ENCODE measurements at places on chromosomes 12 and 14.

DNA sequence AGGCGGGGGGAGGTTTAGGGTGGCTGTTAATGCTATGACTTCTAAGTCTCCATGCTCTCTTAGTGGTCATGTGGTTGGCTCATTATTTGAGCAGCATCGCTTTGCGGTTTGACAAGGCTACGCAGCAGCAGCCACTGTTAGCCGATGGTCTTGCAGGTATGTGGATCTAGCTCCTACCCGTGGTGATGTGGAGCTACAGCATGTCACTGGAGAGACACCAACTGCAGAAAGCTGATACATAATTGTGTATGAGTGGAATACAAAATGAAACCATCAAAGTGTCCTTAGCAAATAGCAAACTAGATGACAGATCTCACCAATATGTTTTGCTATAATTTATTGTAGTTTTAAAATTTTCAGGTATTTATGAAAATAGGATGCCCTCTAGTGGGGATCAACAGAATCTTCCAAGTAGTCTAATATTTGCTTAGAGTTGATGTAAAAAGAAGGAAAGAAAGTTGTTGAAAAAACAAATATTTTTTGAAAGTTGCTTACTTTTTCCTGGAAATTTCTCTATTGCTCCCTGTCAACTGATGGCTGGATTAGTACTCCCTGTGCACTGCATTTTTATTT is 94.9 kb downstream of the NAV3 start:
- DNase-seq: peak; percentile 90

- no peak for DNase-seq
Measured at GRCh38 chr12:119202544-119202943, 23.8 kb downstream of the HSPB8 start.

GRCh38 chr12:101675555-101675954 is 21.9 kb upstream of the CHPT1 start:
- DNase-seq: no peak

DNA sequence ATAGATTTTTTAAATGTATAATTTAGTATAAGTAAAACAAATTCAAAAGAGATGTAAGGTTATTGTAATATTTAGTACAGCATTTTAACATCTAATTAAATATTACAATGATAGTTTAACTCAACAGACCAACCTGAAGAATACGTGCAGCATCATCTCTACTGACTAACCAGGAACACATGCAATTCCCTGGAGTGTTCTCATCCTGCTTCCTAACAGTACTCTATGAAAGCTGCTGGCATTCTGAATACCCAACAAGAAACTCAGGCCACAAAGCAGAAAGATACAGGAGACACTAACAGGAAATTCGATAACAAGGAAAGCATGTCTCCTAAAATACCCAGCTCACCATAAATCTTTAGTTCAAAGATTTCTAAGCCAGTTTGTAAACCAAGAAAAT is 58.3 kb downstream of the CEP83 start:
- DNase-seq: no peak

- no peak for DNase-seq
Measured at GRCh38 chr14:21525962-21526671, at the start of gene SALL2. TSS of gene SALL2 (minus strand) at chr14:21526346. CDS start at chr14:21526127, 219 bp downstream.

DNA sequence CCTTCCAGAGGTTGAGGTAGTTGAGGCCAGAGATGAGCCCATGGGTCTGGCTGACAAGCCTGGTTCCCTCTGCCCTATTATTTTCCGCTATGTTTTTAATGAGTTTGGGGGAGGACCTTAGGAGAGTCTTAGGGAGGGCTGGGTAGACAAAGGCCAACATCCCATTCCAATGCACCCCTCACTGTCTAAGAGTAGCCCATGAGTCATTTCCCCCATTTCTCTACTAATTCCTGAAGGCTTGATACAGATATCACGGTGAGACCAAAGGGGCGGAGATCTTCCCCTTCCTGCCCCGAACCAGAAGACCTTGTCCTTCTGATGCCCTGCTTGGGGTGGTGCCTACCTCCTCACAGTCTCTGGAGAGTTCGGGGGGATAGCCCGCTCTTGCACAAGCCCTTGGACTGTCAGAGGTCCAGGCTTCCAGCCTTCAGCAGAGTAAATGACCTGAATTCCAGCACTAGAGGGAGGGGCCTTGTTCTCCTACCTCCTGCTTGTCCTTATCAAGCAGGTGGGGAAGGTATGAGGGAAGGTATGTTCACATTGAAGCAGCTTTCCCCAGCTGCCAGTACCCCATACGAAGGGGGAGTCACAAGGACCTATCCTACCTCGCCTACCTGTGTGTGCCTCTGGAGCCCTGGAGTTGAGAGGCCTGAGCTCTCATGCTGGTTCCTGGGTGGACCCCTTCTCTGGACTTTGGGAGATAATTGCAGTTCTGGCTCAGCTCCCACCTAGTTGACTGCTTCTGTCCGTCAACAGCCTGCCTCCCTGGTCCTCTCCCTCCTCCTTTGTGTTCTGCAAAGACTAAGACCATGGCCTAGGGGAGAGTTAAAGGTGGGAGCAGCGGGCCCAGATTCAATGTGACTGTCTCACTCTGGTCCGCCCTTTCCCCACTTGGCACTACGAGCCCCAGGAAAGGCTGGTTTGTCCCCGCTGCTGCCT is 3.7 kb downstream of the PSMB11 start:
- DNase-seq: no peak

DNA sequence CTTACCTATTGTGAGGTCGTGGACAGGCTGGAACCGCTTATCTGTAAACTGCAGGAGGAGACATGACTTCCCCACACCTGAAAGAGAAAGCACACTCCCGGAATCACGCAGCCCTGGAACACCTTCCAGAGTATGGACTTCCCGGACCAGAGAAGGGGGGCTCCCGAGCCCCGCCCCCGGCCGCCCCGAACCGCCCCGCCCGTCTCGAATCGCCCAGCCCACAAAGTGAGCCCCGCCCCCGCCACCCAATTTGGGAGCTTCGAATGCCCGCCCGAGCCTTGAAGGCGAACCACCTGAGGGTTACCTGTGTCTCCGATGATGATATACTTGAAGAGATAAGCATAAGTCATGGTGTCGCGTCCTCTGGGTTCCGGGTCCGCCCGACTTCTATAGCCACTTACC is 235 bp downstream of the RAB2B start:
- DNase-seq: no peak

DNA sequence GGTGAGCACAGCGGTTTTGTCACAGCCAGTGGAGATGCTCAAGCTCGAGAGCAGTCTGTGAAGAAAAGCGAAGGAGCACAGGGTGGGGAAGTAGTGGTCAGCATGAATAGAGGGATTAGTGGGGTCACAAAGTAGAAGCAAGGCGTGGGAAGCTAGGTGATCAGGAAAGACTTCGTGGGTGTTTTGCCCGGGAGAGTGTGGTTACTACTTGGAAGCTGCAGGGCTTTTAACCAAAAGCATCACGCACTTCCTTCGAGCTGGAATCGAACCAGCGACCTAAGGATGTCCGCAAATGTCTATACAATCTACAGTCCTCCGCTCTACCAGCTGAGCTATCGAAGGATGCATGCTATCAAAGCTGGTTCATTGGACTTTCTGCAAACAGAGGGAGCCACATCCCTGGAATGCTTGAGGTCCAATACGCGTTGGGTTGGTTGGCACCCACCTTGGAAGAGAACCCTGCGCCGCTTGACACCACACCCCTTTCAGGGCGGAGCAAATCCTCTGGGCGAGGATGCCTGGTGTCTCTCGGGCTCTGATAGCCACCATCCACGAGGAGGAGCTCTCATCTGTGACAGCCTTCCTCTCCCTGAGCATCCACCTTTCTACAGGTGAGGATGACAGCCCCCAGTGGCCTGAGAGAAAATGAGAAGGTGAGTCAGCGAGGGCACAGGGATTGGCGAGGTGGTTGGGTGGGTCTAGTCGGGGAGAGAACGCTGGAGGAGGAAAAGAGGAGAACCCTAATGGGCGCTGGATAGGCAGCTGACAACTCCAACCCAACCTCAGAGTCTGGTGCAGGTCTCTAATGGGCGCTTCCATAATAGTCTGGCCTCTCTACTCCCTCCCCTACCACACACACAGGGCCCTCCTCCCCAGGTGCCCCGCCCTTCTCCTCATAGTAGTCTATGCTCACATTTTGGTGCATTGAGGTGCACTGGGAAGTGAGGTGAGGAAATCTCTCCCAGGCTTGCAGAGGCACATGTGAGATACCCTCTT is 16.0 kb upstream of the OR6S1 start:
- no peak for DNase-seq

DNA sequence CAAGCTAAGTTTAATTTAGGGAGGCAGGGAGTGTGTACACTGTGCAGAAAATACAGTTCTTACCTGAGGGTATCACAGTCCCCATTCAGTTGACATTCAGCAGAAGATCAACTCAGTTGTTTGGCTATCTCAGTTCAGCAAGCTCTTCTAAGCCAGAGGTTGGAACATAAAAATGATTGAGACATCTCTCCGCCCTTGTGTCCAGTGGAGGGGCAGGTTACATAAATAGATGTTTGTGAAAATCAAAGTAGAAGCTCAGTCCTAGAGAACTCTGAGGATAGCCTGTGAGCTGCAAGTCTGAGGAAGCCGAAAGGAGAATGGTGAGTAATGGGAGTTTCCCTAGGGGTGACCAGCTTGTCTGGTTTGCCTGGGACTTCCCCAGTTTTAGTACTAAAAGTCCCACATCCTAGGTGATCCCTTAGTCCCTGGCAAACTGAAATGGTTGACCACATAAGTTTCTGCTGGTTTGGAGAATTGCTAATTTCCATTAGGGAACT is 251.4 kb upstream of the ATP2B1 start:
- no peak for DNase-seq

DNA sequence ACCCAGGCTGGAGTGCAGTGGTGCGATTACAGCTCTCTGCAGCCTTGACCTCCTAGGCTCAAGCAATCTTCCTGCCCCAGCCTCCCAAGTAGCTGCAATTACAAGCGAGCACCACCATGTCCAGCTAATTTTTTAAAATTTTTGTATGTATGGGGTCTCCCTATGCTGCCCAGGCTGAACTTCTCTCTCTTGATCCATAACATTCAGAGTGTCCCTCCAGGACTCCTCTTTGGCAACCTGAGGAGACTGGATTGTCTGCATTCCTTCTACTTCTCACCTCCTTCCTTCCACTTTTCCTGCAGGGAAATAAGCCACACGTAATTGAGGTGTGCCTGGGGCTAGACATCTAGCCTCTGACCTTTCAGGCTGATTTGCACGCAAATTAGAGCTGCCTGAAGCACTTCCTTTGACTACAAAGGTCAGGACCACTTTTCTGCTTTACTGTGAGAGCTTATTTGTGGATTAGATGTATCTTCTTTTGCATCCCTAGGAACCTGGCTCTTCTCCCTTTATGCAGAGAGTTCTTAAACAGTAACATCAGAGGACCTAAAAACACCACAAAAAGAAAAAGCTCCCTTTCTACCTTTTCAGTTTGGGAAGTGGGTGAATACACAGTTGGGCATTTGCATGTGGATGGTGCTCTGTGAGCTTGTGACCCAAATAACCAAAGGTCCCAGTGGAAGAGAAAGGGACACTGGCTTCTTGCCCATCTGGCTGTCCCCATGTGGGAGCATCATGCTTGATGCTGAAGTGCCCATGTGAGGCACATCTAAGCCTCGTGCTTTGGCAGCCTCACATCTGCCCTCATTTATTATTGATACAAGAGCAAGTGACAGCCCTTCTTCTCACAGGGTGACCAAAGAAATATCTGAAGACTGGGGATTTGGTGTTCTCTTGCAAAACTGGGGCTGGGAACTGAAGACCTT is 33.5 kb downstream of the PYGL start:
- no peak for DNase-seq

DNA sequence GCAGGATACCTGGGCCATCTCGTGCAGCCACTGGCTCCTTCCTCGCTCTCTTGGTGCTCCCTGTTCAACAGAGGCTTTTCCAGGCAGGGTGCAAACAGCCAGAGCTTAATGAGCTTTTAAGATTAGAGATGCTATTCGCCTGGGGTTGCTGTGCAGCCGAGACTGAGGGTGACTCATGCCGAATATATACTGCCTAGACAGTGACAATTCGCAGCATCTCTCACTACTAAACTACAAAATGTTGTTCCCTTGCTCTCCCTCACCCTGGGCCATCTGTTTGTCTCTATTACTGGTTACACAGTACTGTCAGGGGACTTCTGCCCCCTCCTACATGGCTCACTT is 26.0 kb upstream of the TESC start:
- no peak for DNase-seq

DNA sequence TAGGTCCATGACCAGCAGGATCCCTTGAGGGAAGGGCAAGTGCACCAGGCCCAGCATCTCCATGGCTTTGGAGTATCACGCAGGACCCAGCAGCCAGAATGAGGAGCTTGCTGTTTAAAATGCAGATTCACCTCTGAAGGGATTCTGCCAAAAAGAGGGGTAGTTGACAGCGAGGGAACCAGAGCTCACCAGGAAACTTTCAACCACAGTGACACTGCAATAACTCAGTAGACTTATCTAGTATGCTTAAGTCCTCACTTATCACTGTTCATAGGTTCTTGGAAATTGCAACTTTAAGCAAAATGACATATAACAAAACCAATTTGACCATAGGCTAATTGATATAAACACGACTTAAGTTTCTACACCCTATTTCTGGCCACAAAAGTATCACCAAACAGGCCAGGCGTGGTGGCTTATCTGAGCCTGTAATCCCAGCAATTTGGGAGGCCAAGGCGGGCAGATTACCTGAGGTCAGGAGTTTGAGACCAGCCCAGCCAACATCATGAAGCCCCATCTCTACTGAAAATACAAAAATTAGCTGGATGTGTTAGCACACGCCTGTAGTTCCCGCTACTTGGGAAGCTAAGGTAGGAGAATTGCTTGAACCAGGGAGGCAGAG is 21.4 kb upstream of the CKAP4 start:
- no peak for DNase-seq

DNA sequence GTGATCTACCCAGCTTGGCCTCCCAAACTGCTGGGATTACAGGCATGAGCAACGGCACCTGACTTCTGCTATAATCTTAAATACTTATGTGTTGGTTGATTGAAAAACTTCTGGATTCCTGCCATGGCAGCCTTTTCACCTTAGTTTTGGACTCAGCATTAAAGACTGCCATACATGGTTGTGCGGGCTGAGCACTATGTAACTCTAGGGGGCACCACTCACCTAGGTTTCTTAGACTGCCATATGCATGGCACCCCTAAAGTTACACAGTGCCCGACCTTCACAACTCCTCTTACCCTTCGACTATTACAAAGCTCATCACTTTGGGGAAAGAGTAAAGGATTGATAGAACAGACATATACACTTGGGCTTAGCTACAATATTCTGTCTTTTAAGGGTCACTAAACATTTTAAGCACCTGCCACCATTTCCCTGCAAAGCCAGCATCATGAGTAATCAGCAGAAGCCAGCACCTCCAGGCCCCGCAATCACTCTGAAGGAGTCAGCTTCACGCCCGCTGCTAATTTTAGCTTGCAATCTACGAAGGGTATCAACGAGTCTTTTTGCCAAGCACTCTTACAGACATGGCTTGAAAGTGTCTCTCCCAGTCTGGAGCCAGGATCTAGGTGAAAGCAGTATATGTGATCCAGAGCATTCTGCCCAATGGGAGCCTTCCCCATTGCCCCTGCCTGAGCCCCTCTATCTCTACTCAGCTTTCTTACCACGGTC is 59.8 kb downstream of the SUDS3 start:
- DNase-seq: no peak

DNA sequence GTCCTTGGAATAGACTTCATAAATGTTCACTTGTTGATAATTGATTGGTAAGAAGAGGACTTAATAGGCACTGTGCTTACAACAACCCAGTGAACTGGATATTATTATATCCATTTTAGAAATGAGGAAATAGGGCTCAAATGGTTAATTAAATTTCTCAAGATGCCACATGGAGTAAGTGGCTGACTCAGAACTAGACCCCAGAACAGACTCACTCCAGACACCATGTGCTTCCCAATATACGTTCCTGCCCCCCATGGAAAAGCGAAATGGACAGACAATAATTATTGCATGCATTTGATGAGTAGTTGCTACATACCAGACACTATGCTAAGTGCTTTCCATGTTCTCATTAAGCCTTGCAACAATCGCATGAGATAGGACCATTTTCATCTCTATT is 895 bp upstream of the ANKS1B start:
- DNase-seq: no peak
